ENCODE measurements at places on chromosomes 5 and 9.

DNA sequence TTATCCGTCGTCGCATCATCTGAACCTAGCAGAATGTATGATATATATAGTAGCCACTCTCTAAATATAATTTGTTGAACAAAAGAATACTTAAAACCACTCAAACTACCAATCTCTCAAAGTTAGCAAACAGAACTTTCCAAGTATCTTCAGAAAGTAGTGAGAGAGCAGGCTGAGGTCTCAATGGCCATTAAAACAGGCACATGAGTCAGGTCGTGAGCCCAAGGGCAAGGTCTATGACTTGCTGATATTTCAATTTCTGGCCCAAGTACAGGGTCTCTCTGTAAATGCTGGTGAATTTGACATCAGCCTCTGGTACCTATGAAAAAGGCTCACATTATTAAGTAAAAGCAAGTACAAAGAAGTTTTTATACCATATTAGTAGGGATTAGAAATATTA lies 95.1 kb downstream of the GPR21 start:
- DNase-seq: no peak

- no peak for DNase-seq
These were observed 44.6 kb upstream of the TMC1 start for GRCh38 chr9:72476617-72477437.

DNA sequence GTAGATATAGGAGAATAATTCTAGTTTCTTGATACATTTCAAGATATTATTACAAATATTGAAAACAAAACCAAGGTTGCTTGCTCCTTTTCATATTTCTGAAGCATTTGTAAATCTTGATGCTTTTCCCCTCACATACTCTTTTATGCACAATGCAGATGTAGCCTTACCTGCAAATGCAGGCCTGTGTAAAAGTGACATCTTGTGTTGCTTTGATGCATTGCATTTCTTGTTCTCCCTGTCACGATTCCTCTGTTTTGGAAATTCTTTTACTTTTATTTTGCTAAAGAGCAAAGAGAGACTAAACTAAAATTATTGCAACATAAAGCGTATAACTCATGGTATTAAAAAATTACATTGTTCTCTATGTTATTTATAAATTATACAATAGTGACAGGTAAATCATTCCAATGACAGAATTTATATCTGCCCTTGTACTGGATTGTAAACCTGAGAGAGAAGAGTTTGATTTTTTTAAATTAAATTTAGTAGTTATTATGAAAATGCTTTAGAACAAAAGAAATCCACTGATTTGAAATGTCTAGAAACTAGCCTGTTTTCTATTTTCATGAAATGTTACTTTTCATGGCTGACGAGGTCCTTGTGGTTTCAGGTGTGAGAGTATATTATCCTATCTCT lies 970.0 kb downstream of the MAT2B start:
- no peak for DNase-seq

DNA sequence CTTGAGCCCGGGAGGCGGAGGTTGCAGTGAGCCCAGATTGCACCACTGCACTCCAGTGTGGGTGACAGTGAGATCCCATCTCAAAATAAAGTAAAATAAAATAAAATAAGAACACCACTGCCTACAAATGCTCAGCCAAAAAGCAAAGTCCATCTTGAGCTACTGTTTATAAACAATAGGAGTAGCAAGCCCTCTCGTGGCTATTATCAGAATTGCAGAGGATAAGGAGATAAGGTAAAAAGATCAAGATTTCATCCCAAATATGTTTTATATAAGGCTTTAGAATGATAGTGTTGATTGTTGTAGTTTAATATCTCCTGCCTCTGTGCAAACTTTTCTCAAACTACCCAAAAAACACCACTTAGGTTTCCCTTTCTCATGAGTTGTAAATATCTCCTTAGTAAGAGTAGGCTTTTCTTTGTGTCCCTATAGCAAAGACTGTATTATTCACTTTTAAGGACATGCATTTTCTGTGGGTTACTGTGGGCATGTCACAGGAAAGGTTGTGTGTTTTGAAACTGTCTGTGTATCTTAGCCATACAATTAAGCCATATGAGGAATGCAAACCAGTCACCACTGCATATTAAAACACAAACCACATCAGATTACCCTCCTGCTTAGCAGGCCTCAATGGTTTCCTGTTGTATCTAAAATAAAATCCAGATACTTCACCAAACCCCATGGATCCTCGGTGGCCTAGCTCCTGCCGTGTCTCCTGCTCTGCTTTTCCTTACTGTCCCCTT lies 31.8 kb upstream of the CKS2 start:
- DNase-seq: peak; percentile 4

GRCh38 chr5:83641946-83642345 lies 78.7 kb downstream of the HAPLN1 start:
- DNase-seq: no peak

All from NCI-H2227 treated with DMSO at 0.1 percent for 48 hours (cell line).